Heart right ventricle (tissue), 16 donors: ENCODE measurements at places on chromosomes 7 and 10. TPM values are rescaled to one million over a fixed set of nuclear protein-coding genes. Genes with fewer than 3 reads are reported as not detected.

The HDAC9 gene
- 27.1 TPM for total RNA-seq

The DEPP1 gene
- 24.1 TPM for total RNA-seq

GRCh38 chr10:130423455-130424305 is 287.5 kb downstream of the GLRX3 start:
- no peak for DNase-seq

DNA sequence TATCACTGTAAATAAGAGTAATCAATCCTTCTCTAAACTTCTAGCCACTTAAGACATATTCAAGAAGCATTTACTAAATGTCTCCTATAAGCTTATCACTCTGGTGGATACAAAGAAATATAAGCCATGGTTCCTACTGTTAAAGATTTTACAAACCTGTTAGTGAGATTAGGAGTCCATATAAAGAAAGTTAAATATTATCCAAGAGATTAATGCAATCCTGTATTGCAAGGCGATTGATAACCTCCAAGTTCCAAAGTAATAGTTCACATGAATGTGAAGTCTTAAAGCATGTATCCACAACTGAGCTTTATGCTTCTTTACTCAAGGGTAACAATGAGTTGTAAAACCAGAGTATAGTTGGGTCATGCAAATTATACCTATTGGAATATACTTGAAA is 12.6 kb upstream of the BET1 start:
- DNase-seq = no peak

- no peak for DNase-seq
Observed at GRCh38 chr7:106345421-106346166, 60.8 kb upstream of the NAMPT start.

GRCh38 chr7:131878777-131879176 is 322.3 kb upstream of the PODXL start:
- DNase-seq = no peak

DNA sequence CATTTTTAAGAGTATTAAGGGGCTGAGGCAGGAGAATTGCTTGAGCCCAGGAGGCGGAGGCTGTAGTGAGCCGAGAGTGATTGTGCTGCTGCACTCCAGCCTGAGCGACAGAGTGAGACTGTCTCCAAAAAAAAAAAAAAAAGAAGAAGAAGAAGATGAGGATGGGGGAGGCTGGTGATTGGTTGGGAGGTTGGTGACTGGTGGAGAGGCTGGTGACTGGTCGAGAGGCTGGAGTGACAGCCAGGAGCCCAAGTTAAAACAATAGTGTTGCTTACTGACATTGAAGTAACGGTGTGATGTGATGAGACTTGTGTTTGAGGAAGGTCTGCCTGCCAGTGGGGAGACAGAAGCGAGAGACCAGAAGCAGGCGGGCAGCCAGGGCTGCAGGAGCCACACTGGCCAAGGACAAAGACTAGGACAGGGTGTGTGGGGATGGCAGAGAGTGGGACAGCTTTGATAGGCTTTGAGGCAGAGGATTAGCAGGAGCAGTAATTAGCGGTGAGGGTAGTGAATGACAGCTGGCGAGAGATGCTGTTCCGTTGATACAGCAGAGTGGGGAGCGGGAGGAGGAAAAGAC is 4.9 kb downstream of the SRRT start:
- no peak for DNase-seq

GRCh38 chr10:70838270-70838805 is 22.6 kb downstream of the SGPL1 start:
- DNase-seq = no peak
